T-cell (primary cell): ENCODE measurements at places on chromosomes 5 and 9.

DNA sequence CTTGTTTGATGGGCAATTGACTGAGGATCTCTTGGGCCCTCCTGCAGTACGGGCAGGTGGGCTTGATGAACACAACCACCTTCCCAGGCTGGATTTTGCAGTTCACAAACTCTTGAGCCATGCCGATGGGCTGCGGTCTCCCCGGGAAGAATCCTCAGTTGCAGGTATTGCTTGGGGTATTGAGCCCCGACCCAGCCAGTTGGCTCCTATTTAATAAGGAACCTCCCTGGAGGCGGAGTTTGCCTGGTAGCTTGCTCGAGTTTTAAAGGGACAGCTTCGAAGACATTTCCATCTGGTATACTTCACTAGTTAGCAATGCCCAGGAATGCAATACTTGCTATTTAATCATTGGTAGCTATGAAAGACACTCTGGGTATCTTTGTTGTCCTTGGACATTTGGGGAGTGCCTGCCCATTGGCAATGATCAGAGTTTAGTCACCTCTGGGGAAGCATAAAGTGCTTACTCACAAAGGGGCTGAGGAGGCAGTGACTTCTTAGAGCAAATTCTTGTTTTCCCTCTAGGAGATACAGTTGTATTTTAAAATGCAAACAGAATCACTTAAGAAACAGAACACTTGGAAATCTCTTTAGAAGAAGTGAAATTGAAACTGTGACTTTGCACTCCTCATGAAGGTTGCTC lies at the start of gene GLRX:
GLRX (minus strand) TSS at position 185 of the 640 bp plus-strand sequence; CDS start at position 121, 64 bp downstream.
- DNase-seq = peak; percentile 47

- no peak for DNase-seq
Observed at GRCh38 chr9:117574099-117574498, 130.1 kb upstream of the TLR4 start.

DNA sequence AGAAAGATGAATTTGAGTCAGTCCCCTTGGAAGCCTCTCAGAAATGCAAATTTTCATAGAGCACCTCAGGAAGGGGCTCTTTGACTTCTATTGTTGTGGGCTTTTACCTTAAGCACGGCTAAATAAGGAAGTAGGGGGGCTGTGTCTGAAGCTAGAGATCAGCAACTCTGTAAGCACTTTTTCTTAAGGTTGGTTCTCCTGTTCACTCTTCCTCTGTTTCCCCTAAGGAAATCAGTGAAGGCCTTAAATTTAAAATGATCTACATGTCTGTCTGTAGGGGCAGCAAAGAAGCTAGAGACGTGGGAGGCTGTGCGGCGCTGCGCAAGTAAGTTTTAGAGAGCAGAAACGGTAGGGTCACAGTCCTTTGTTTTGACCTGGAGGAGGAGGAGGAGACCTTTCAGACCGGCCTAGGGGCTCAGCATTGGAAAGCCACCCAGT lies 1.2 kb upstream of the CDC14B start:
- DNase-seq = no peak

DNA sequence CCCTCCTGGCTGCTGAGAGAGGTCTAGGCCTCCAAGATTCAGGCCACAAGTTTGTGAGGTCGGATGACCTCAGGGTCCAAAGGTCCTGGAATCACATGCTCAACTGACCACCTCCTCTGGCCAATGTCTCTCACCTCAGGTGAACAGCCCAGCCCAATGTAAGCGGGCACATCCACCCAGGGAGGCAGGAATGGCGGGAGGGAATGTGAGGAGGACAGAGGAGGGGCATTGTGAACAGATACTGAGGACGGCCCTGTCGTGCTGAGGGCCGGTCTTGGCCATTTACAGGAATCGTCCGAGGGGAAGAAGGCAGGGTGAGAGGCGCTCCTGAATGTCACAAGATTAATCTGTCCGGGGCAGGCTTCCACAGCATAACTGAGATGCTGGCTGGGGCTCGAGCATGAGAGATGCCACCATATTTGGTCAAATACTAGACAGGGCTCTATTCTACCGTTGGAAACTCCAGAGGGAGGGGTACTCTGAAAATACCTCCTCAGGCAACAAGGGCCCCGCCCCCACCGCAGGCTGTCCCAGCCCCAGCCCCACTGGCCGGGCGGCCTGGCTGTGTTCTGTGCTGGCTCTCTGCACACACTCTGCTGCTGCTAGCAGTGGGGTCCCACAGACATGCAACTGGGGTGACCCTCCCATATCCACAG lies 1.5 kb upstream of the IL17B start:
- DNase-seq = no peak

DNA sequence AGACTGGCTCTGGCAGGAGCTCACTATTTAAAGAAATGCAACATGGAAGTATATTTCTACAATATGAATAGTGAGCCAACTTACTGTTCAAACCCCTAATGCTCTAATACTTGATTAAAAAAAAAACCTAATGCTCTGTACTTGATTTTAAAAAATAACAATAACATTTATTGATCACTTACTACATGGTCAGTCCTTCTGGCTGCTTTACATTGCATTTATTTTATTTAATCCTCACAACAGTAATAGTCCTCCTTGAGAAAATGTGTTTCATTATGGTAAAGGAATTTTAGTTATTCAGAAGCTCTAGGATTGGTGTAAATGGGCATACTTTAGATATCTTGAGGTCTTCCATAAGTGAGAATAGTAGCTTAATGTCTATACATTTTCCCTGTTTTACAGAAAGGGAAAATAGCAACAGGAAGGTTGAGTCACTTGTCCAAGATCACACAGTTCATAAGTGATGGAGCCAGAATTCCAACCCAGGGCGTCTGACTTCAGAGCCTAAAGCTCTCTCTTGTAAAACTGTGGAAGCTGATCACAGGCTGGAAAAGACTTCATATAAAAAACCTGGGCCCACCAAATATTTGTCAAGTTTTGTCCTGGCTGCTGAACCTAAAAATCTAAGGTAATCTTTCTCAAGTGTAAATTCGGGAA lies 1.0 kb downstream of the STARD4 start:
- no peak for DNase-seq

DNA sequence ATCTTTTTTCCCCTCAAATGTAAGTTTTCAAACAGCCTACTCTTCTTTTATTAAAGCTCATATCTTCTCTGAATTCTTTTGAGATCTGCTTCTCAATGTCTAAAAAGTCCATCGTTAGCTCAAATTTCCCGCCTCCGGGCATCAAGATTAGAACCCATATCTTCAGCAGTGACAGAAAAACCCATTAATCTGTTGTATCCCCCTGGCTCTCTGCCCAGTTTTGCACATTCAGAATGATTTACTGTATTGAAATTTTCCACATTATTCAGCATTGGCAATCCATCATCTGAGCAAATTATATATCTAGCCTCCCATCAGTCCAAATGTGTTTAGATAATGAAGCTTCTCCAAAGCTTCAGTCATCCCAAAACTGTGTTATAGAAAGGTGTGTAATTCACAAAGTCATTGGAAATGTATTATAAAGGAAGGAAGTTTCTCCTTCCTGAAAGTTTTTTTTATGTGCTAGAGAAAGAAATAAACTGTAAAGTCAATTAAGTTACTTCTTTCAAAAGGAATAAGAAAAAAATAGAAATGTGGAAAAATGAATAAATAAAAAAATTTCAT lies 849.9 kb downstream of the MAT2B start:
- no peak for DNase-seq

DNA sequence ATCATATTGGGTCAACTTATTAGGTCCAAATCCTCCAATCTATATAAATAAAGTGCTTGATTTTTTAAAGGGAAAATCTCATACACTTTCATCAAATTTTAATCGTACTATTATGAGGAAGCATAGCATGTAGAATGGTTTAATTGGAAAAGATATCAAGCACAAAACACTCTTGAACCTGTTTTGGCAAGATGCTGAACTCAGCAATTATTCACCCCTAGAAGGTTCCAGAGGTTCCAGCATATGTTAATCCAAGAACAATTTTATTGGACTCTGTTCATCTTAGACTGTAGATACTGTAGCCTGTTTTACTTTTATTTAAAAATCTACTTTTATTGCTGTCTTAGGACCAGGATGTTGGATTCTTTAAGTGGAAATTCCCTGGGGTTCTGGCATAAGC lies 92.4 kb upstream of the LHFPL2 start:
- no peak for DNase-seq

- no peak for DNase-seq
Observed at GRCh38 chr9:96067004-96067403, 191.5 kb downstream of the ERCC6L2 start.

GRCh38 chr9:89431930-89432725 lies 65.8 kb downstream of the SEMA4D start:
- DNase-seq = no peak

GRCh38 chr9:126222363-126222834 lies 104.2 kb upstream of the MVB12B start:
- DNase-seq = no peak

GRCh38 chr5:109682383-109682782 lies 7.3 kb upstream of the MAN2A1 start:
- DNase-seq = no peak

- no peak for DNase-seq
Observed at GRCh38 chr5:179298181-179298993, 46.9 kb downstream of the ADAMTS2 start.

GRCh38 chr9:81819859-81820546 lies 108.2 kb upstream of the SPATA31D4 start:
- DNase-seq = no peak

DNA sequence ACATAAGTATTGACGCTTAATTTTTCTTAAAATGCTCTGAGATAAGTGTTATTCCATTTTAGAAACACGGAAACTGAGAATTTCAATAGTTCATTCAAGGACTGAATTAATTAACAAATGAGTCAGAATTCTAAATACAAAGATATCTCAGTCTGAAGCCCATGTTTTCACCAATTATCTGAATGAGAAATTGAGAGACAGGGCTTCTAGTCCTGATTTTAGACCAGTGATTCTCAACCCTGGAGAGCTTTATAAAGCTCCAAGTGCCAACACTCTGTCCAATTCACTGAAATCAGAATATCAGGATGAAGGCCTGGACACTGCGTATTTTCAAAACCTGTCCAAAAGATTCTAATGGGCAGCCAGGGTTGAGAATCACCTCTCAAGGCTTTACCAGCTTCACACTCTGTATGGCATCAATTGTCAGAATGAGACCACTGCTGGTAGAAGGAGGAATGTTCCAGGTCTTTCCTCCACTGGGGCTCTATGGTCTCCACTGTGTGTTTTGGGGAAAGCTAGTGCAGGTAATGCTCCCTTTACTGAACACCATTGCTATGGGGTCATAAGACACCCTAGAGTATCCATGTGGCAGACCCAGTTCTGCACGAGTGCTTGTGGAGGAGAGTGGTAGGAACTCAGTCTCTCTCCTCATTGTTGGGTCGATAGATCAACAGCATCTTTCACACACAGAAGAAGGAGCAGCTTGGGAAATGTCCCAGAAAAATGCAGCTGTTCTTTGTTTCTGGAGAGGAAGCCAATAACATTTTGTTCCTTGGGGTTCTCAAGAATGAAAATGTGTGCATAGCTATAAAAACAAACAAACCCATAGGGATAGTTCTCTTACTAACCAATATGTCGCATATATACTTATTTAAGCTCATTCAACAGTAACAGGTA lies 99.7 kb upstream of the OSMR start:
- DNase-seq = no peak

DNA sequence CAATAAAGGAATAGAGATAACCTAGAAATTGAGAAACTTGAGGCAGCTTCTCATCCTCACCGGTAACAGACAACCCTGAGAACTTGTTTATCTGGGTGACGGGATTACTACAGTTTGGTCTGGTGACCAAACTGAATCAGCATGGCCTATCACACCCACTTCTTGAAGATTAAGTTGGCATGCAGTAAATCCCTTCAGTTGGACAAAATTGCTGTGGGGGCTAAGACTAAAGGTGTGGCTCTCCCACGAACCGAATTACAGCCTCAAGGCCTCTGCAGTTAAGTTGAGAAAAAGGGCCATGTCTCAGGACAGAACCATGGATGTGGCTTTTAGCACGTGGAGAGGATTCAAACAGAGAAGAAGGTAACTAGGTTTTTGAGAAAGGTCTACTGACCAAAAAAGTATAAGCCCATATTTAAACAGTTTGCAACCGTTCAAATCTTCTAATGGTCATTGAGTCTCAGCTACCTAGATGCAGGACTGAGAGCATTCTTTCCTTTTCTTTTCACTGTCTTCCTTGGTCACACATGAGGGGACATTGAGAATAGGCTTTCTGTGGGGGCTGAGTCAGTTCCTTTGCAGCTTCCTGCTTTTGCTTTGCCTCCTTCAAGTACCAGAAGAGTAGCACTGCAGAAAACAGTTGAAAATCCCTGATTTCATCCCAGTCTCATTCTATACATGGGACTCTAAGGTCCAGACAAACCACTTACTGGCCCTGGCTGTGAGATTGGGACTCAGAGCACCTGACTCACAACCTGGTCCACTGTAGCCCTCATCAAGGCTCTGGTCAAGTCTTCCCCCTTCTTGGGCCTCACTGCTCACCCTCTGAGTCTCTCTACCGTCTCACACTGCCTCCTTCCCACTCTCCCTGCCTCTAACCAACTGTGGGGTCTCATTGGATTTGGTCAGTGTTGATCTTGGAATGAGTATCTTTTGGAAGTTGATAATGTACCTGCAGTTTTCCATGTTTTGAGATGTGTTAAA lies 30.9 kb downstream of the PDE6A start:
- DNase-seq = no peak

DNA sequence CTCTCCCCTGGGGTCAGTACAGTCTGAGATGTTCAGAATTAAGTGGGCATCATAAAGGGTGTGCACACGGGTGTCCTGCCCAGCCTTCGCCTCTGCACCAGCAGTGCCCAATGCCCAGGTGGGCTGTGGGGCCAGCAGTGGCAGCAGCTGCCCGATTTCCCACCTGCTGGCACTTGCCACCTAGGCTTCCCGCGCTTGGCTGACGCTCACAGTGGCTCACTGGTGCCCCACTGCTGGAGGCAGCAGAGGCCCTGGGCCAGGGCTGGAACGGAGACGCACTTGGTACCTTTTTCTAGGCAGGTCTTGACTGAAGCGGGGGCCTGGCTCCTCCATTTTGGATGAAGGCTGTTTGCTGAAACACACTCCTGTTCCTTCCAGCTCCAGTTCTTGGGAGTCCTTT lies 17.0 kb downstream of the MRNIP start:
- DNase-seq = no peak

DNA sequence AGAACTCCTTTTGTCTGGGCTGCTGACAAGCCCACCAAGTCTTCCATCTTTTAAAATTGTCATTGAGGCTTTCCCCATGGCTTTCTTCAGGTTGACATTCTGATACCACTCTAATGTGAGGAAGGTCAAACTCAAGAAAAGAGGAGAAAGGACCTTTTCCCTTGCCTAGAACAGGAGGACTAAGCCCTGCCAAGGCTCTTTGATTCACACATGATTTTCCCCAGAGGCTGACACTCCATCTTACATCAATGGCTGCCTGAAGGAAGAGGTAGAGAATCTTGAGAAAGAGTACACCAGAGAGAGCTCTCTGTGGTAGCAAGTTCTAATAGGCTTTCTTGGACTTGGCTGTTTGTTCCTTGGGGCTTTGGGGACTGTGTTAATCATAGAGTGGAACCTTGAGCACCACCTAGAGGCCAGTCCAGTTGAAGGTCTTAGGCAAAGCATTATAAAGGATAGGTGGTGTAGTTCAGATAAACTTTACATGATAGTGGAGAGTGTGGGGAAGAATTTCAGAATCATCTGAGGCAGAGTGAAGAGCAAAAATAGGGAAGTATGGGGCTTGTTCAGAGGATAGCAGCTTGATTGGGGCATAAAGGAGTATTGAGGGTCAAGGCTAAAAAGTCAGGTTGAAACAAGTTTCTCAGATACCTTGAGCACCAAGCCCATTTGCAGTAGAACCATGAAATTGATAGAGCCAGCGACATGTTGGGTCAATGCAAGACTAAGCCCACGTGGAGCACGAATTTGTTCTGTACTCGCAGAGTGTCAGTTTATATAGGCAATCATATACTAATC lies 36.7 kb downstream of the NDFIP1 start:
- peak; percentile 58 for DNase-seq
